ENCODE measurements at places on chromosomes 1 and 21. TPM values are rescaled to one million over a fixed set of nuclear protein-coding genes. Genes with fewer than 3 reads are reported as not detected.

GRCh38 chr21:42512346-42513034 lies 1.2 kb upstream of the SLC37A1 start:
- no peak for DNase-seq

DNA sequence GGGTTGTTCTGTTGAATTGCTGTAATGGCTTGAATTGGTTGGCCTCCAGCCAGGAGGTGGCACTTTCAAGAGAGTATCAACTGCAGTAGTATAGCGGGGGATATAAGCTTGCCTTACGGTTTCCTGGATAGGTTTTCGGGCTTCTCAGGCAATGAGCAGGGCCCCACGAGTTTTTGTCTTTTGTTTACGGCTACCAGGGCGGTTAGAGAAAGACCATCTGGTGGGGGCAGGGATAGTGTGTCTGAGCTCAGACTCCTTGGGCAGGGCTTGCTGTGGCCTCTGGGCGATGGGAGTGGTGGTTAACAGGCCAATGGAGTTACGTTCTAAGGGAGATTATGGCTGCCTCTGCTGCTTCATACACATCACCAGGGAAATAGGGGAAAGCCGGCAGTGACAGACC lies 62.8 kb downstream of the DTL start:
- DNase-seq, result peak; percentile 23

LHX8 gene
- total RNA-seq, result not detected

DNA sequence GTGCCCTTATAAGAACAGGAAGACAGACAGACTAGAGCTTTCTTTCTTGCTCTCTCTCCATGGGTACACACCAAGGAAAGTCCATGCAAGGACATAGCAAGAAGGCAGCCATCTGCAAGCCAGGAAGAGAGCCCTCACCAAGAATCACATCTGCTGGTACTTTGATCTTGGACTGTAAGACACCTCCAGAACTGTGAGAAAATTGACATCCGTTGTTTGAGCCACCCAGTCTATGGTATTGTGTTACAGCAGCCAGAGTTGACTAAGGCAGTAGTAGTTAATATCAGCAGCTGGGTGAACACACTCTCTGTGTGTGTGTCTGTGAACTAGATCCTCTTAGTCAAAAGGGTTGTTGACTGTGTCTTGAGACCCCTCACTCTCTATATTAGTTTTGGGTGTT lies 53.8 kb upstream of the PPP2R5A start:
- DNase-seq, result no peak

DNA sequence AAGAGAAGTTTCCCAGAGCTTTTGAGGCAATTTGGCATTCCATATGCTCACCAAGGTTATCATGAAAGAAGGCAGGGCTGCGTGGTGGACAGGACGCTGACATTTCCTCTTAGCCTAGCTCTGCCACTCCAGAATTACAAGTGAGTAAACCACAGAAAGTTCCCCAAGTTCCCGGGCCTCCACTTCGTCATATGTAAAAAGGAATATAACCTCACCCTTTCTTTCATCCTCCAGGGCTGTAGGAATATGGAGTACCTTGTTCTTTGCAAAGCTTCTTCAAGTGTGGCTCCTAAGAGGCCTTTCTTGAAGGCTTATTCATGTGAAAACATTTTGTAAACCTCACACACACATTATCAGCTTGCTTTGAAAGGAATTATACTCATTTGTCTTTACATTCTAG lies 210.2 kb downstream of the GREM2 start:
- no peak for DNase-seq

DNA sequence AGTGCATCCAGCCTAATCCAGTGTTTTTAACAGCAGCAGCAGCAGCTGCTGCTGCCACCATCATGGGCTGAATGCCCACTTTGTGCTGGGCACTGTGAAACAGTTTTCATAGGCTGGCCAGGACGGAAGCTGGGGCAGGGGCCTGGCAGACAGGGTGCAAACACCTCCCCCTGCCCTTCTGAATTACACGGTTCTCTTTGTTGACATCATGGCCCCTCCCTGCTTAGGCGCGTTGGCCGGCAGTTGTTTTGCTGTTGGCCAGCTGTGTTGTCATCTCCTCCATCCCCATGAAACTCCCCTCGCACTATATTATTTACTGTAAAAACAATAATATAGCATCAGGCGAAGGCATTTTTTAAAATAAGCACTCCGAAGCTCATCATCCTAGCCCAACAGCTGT lies 33.1 kb downstream of the PTPRU start:
- peak; percentile 40 for DNase-seq

- no peak for DNase-seq
These were observed 1.6 kb upstream of the PTPN7 start for GRCh38 chr1:202162047-202162417.

LCE2A gene
- 0.43 TPM for total RNA-seq

- DNase-seq, result no peak
These were observed 14.7 kb upstream of the AQP10 start for GRCh38 chr1:154306151-154306550.

GRCh38 chr1:16212251-16212961 lies at the start of gene ARHGEF19:
TSS of gene ARHGEF19 (minus strand) at chr1:16212652. CDS start at chr1:16209054, 3,598 bp downstream.
- no peak for DNase-seq

DNA sequence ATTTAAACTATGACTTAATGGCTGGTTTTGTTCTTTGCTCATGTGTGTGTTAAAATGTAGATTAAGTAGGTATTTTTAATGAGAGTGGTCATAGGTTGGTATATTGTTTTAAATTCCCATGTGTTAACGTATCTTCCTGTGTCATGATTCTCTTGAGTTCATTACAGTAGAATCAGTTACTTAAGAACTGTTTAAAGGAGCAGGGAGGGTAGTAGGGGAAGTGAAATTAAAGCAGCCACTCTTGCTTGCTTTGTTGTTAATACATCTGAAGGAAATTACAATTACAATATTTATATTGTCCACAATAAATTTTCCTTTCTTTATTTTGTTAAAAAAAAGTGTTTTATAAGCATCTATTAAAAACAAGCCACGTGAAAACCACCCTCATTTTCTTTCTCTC lies 119.2 kb upstream of the KIAA1614 start:
- DNase-seq, result peak; percentile 11

DNA sequence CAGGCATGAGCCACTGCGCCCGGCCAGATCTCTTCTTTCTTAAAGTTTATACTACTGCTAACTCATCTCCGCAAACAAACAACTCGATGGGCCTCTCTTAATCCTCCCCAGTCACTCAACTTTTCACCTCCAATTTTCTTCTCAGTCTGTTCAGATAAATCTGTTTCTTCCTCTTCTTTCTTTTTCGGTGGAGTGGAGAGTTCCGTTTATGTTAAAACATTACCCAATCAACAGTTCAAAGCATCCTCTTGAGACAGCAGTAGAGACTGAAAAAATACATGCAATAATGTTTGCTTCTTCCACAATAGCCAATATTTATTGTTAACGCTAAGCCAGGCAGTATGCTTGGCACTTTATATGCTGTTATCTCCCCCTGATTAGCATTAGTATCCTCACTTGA lies 1.4 kb upstream of the ANKRD13C start:
- DNase-seq, result peak; percentile 64

ACTL8 gene
- not detected for total RNA-seq

HSD11B1 gene
- total RNA-seq, result 21.6 TPM

DNA sequence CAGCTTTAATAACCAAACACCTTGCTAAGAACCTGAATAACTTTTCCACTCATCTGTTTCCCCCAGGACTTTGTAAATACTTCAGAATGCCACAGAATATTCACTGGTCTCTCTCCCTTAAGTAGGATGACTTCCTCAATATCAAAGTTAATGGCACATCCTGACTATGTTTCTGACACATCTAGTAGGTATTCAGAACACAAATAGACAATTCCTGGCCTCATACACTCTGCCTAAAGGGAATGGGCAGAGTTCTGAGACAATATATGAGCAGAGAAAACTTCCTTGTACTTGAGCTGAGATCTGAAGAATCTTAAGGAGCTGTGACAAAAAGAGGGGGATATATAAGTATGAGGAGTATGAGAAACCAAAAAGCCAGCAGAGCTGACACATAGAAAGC lies 34.8 kb downstream of the ANKRD13C start:
- DNase-seq, result peak; percentile 30

- DNase-seq, result no peak
These were observed 117.2 kb upstream of the JUN start for GRCh38 chr1:58901008-58901407.

Measured in fibroblast of villous mesenchyme (primary cell).